ENCODE measurements at places on chromosomes 1 and 21. TPM values are rescaled to one million over a fixed set of nuclear protein-coding genes. Genes with fewer than 3 reads are reported as not detected.

Gene GPR3
- 1.1 TPM for total RNA-seq

DNA sequence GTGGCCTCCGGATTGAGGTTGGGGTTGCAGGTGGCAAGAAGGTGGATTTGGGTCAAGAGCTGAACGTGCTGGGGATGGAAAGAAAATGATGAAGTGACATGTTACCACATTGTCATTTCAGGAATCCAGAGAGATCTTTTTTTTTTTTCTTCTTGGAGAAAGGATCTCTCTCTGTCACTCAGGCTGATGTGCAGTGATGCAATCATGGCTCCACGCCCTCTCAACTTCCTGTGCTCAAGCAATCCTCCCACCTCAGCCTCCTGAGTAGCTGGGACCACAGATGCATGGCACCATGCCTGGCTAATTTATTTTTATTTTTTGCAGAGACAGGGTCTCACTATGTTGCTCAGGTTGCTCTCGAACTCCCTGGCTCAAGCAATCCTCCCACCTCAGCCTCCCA, 80.6 kb downstream of the GON4L start:
- peak; percentile 12 for DNase-seq

Gene PRAMEF20
- total RNA-seq = 0.05 TPM

Gene MASP2
- total RNA-seq = not detected

- no peak for DNase-seq
Measured at GRCh38 chr1:94804442-94804837, 15.7 kb upstream of the SLC44A3 start.

DNA sequence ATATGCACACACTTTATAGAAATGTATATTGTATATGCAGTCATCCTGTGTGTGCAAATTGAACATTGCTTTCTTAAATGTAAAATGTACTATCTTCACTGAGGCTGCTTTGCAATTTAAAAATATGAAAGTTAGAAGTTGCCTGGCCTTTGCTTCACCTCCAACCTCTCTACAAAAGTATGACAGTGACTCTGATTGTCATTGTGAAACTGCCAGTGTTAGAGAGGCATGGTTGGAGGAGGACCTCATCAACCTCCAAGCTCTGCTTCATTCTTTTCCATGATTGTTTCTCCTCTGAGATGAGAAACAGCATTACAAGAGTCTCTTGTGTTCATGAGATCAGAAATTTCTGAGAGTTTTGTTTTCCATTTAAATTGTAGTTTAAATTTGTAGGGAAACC, 185.5 kb downstream of the ZC3H11B start:
- no peak for DNase-seq

DNA sequence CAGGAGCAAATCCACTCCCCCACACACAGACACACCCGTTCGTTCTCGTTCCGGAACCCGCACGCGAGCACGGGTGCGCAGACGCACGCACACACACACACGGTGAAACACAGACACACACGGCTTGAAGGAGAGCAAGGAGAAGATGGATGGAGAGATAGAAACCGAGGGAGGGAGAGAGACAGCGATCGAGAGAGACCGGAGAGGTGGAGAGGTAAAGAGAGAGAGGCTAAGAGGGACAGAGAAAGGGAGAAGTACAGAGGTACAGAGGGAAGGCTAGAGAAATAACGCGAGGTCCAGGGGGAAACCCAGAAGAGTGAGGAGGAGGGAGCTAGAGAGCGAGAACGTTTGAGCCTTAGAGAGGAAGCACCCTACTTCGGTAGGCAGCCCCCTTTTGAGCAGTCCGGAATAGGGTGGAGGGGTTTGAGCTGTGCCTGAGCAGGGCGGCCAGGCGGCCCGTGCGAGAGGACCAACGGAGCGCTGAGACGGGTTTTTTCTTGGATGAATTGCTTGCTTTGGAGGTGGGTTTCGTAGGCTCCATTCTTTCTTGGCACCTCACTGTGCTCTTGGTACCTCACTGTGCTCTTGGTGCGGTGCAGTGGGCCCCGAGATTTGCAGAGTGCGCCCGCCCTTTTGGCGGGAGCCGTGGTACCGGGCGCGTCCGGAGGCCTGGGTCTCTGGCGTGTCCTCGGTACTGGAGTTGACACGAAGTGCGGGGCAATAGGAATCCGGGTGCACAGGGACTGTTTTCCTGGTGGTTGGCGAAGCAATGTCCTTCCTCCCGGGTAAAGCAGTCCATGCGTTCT, 88.4 kb upstream of the RHOU start:
- peak; percentile 54 for DNase-seq

DNA sequence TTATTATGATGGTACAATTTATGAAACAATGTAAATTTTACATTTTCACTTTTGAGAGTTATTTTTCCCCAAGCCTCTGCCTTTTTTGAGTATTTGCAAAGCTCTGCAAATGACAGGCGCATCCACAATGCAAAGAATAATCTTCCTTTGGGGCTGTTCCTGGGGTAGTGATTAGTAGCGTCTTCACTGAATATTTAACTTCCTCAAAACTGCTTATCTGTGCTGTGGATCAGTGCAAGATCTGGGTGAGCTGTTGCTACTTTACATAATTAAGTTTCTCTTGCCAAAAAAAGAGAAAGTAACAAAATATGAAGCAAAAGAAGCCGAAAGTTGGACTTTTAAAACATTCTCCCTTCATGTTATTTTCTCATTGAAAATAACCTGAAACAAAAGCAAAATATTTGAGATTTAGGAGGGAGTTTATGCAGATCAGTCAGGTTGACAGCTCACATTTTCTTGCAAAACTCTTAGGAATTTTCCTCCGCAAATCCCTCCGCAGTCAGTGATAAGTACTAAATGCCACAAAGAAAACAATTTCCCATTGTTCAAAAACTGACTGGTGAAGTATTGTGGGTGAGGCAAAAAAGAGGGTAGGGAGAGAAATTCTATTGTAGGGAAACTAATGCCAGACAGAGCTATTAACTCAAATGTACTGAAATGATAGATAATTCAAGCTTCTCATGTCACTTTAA, 276.4 kb upstream of the B3GALT2 start:
- DNase-seq = no peak

DNA sequence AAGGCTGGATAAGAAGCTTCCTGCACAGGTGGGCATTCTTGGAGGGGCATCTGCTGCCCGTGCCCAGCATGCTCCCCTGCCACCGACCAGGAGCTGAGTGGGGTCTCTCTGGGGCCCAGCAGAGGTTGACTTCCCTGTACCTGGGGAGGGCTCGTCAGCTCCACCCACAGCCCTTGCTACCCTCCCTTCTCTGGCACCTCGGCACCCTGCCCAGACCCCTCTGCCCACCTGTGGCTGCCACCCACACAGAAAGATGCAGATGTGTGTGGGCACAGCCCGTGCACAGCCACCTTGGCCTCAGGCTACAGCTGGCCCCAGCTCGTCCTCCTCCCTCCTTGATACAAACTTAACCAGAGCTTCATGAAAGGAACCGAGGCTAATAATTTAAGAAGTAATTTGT, 241.2 kb upstream of the VAMP3 start:
- no peak for DNase-seq

DNA sequence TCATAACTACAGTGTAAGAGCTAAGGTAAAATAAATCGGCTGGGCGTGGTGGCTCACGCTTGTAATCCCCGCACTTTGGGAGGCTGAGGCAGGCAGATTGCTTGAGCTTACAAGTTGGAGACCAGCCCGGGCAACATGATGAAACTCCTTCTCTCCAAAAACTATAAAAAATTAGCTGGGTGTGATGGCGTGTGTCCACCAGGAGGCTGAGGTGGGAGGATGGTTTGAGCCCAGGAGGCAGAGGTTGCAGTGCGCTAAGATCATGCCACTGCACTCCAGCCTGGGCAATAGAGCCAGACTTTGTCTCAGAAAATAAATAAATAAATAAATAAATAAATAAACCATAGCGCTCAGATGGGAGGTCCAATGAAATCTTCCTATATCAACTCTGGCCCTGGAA, 16.7 kb upstream of the FAM110D start:
- no peak for DNase-seq

- no peak for DNase-seq
Measured at GRCh38 chr1:56278061-56278460, 301.3 kb downstream of the PLPP3 start.

- no peak for DNase-seq
Measured at GRCh38 chr1:223835754-223836153, 10.0 kb downstream of the TP53BP2 start.

Gene OR10Z1
- not detected for total RNA-seq

DNA sequence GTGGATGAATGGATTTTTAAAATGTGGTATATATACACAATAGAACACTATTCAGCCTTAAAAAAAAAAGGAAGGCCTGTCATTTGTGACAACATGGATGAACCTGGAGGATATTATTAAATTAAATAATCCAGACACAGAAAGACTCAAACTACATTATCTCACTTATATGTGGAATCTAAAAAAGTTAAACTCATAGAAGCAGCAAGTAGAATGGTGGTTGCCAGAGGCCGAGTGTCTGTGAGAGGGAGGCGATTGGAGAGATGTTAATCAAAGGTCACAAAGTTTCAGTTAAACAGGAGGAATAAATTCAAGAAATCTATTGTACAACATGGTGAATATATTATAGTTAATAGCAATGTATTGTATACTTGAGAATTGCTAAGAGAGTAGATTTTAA, 39.7 kb downstream of the ZC3H11B start:
- DNase-seq = no peak

Gene LRRC71
- total RNA-seq = not detected

DNA sequence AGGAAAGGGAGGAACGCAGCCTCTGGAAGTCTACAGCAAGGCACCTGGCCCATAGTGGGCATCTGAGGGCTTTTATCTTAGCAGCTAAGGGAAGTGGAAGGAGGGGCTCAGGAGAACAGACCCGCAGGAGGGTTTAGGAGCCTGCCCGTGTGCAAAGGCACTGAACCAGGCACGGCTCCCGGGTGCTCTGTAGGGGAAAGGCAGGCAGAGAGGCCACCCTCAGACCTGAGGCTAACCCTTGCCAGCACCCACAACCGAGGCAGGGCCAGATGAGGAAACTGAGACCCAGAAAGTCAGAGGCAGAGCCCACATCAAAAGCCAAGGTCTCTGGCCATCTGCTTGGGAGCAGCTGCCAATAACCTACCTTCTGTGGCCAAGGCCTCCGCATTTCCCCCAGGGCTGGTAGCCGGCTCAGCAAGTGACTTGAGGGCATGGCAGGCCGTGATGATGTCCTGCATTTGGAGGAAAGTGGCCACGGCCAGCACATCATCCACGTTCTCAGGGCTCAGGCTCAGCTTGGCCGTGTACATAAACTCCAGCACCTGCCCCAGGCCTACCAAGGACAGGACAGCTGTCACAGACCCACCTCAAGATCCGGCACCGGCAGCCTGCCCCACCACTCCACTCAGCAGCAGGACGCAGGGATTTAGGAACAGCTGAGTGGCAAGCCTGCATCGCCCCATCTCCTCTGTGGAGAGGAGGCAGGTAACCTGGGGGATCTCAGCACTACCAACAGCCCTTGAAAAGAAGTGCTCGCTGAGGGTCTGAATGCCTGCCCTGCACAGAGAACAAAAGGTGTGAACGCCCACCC, 29.1 kb downstream of the ZBTB17 start:
- DNase-seq = no peak

- no peak for DNase-seq
Measured at GRCh38 chr1:6521536-6521935, 30.1 kb upstream of the PLEKHG5 start.

DNA sequence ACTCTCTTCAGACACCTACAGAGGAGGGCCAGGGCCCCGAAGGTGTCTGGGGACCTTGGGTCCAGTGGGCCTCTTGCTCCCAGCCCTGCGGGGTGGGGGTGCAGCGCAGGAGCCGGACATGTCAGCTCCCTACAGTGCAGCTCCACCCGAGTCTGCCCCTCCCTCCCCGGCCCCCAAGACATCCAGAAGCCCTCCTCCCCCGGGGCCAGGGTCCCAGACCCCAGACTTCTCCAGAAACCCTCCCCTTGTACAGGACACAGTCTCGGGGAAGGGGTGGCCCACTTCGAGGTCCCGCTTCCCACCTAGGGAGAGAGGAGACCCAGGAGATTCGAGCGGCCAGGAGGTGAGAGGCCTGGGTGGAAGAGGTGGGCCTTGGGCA, 3.7 kb downstream of the ADAMTSL4 start:
- no peak for DNase-seq

- DNase-seq = peak; percentile 46
Measured at GRCh38 chr1:171245458-171246064, 2.7 kb upstream of the FMO1 start.

GRCh38 chr1:178020968-178021640, 51.2 kb upstream of the SEC16B start:
- no peak for DNase-seq

Gene XCL1
- not detected for total RNA-seq

Gene TRIM17
- not detected for total RNA-seq

GRCh38 chr1:228744356-228744755, 9.1 kb downstream of the RHOU start:
- DNase-seq = no peak

Gene HSF2BP
- 1.1 TPM for total RNA-seq

Gene C2CD4D
- not detected for total RNA-seq

Gene PGBD5
- total RNA-seq = not detected

Gene SYCP1
- total RNA-seq = not detected

DNA sequence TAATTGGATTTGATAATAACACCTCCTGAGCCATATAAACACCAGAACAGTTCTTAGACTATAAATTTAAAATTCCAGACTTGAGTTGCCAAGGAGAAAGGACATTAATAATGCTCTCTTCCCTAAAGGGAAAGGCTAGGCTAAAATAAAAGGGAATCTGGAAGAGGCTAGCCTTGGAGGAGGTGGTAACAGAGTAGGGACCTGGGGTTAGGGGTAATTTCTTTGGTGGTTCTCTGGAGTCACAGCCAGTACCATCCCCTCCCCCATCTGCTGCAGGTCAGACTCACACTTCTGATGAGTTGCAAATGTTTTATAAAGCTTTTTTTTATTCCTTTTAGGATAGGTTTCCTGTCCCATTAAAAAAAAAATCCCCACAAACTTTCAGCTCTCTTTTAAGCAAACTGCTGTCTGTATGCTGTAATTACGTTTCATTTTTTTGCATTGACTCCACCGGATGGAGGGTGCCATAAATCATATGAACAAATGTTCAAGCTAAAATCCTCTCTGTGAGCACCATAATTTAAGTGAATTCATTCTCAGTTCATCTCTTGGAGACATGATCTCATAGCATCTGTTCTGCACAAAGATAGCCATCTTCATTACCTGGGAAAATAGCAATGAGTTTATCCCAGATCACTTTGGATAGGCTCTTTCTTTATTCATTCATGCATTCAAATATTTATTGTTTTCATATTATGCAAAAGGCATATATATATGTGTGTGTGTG, 379.6 kb downstream of the TTLL7 start:
- no peak for DNase-seq

- DNase-seq = peak; percentile 78
Measured at GRCh38 chr1:149962039-149962647, 25.5 kb upstream of the MTMR11 start.

Gene KCNN3
- 0.40 TPM for total RNA-seq
